ENCODE measurements at places on chromosomes 11 and 22.

- peak; percentile 75 for DNase-seq
Observed at GRCh38 chr11:2929950-2930703, 907 bp upstream of the PHLDA2 start.

DNA sequence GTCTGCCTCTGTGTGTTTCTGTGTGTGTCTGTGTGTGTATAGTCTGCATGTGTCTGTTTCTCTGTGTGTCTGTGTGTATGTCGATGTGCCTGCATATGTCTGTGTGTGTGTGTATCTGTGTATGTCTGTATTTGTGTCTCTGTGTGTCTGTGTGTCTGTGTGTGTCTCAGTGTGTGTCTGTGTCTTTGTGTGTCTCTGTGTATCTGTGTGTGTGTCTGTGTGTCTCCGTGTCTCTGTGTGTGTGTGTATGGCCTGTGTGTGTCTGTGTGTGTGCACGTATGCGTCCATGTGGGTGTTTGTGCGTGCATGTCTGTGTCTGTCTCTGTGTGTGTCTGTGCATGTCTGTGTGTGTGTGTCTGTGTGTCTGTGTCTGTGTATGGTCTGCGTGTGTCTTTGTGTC, 439 bp downstream of the SNX32 start:
- no peak for DNase-seq

- DNase-seq, result no peak
Observed at GRCh38 chr11:117849781-117850414, 25.4 kb upstream of the FXYD2 start.

- DNase-seq, result no peak
Observed at GRCh38 chr22:47203554-47203991, 441.1 kb downstream of the TBC1D22A start.

- DNase-seq, result no peak
Observed at GRCh38 chr11:5036669-5037068, 9.7 kb upstream of the OR52J3 start.

DNA sequence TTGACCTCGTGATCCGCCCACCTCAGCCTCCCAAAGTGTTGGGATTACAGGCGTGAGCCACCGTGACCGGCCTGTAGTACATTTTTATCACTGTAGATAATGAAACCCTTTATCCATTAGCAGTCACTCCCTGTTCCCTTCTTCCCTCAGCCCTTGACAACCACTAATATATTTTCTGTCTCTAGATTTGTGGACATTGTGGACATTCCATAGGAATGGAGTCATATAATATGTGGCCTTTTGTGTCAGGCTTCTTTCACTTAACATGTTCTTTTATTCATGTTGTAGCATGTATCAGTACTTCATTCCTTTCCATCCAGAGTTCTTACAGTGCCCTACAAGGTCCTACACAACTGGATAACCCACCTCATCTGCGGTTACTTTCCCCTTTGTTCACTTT, 30.5 kb downstream of the RRM1 start:
- DNase-seq, result peak; percentile 21

DNA sequence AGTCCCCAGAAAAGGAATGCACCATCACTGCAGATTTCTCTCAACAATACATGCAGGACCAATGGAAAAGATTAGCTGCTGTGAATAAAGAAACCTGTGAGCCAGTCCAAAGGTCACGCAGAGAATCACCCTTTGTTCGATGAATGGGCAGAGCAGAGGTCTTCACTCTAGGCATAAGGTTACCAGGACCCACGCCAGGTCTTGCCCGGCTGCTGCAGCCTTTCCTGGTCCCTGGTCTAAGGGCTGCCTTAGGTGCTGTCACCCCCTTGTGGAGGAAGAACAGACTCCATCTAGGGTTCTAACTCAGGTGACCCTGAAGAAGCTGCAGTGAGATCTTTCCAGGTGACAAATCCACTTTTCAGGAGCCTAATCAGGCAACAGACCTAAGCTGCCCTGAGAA, 29.0 kb upstream of the NAP1L4 start:
- DNase-seq, result peak; percentile 46

DNA sequence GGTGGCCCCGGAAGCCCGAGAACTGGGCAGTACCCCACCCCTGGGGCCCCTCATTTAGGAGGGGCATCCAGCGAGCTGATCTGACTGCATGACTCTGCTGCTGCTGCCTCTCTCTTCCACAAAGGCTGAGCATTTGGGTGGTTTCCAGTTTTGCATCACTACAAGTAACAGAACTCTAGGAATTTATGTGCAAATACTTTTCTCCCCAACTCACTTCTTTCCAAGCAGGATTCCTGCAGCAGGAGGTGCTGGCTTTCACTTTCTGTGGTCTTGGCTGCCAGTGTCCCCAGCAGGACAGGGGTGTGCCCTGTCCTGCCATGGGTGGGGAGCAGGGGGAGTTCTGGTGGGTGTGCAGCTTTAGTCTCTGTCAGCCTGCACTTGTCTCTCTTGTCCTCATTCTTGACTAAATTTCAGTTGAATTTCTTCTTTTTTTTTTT, 21.2 kb downstream of the UPB1 start:
- peak; percentile 65 for DNase-seq

GRCh38 chr11:107844041-107844440, 14.5 kb downstream of the SLC35F2 start:
- peak; percentile 23 for DNase-seq

DNA sequence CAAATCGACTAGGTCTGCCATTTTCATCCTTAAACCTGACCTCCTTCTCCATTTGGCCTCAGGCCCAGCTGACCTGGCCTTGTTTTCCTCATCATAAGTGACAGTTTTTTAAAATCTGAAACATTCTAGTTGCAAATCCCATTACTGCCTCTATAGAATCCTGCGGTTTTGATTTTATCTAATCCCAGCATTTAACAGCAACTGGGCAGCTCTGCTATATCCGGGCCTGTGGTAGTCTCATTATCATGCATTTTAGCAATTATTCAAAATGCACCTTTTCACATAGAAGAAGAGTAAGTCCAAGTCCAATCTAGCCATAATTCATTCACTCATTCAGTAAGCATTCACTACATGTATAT, 28.6 kb upstream of the BIRC3 start:
- no peak for DNase-seq

DNA sequence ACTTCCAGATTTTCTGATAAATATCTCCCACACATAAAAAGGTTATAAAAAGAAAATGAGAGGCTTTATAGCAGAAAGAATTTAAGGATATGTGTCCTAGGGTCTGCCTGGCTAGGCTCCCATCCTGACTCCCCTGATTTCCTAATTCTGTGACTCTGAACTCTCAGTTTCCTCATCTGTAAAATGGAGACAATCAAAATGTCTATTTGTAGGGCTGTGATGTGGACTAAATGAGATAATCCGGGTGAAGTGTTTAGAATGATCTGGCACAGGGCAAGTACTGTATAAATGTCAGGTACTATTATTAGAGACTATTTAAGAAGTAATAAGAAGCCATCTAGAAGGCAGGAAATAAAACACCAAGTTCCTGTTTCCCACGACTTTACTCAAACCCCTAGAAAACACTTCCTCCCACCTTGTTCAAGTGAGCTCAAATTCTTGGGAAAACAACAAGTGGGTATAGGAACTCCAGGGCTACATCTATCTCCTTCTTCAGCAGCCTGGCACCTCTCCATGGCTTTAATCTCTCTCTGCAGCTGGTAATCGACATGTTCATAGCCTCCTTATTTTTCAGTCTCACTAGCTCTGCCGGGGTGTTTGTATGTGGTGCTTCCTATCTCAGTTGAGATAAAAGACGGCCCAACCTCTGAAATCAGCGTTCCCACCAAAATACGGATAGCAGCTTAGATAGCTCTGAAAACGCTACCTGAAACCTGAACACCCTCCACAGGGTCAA, 6.7 kb downstream of the ASCC2 start:
- no peak for DNase-seq

DNA sequence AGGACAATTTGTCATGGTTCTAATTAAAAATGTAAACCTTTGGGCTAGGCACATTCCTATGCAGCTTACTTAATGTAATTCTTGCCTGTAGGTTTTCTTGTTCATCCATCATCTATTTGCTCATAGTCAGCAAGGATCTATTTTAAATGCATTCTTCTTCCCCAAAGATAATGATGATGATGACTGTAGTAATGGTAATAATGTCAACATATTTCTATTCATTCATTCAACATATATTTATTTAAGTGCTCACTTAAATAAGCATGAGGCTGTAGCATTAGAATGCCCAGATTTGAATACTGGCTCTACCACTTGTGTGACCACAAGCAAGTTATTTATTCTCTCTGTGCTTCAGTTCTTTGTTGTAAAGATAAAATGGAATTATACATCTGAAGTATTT, 169.6 kb upstream of the SYN3 start:
- no peak for DNase-seq

DNA sequence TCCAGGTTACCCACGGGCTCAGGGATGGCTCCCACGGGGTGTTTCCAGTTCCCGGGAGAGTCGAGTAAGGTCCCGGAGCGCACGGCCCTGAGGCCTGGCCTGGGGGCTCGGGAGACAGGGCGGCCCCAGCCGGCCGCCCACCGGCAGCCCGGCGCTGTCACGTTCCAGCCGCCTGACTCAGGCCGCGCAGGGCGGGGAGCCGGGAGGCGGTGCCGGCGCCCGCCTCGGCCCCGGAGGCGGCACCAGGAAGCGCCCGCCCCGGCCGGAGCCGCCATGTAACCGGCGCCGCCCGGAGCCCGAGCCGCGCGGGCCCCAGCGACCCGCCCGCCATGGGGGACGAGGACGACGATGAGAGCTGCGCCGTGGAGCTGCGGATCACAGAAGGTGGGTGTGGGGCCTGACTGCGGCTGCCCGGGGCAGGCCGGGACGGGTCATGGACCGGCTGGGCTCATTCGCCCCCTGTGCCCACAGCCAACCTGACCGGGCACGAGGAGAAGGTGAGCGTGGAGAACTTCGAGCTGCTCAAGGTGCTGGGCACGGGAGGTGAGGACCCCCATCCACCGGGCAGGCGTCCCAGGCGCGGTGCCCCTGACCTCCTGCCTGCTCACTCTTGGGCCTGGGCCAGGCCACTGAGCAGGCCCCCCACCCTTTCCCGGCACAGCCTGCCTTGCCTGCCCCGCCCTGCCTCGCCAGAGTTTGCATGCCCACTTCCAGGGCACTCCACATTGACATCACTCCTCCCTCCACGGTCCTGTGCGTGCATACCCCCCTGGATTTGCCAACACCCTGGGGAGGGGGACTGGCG, at the start of gene RPS6KA4:
Gene RPS6KA4 (plus strand): TSS at position 256 of the 805 bp plus-strand sequence. CDS start 74 bp downstream, at position 330.
- peak; percentile 40 for DNase-seq

- DNase-seq, result no peak
Observed at GRCh38 chr11:4577761-4578160, 3.8 kb upstream of the OR52I2 start.

GRCh38 chr22:17954860-17955587, 69.3 kb downstream of the MICAL3 start:
- DNase-seq, result no peak

- no peak for DNase-seq
Observed at GRCh38 chr22:23791738-23792645, 5.2 kb downstream of the SMARCB1 start.

DNA sequence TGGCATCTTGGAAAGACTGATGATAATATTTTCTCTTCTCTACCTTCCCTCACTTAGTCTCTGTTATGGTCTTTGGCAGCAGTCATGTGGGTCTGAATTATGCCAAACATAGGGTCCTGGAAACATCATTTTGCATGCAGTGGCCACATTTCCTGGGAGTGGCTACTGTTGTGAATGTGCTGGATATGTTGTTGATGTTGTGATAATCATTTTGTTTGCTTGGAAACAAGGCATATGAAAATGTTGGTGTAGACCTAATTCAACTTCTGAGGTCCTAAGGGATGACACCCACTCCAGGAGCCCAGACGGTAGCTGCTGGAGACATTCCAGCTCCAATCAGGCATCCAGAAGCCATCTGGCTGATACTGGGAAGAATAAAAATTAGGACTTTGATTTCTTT, 109.7 kb downstream of the DCDC1 start:
- no peak for DNase-seq

GRCh38 chr11:2812371-2812991, 73.1 kb downstream of the CDKN1C start:
- no peak for DNase-seq

GRCh38 chr11:9112075-9112474, 20.7 kb upstream of the SCUBE2 start:
- DNase-seq, result no peak

DNA sequence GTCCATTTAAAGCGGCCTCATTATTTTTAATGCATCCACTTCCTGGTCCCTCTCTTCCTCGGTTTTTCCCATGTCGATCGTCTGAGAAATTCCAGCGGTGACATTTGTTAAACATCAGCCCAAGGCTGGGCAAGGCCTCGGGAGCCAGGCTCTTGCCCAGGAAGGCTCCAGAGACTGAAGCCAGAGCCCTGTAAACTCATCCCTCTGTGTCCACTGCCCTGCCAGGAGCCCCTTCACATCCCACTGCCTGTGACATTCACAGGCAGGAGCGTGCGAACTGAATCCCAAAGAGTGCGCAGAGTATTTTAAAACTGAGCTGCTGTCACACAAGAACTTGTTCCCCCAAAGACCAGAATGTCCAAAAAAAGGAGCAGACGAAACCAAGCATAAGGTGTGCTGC, 56.5 kb upstream of the ANO1 start:
- no peak for DNase-seq

DNA sequence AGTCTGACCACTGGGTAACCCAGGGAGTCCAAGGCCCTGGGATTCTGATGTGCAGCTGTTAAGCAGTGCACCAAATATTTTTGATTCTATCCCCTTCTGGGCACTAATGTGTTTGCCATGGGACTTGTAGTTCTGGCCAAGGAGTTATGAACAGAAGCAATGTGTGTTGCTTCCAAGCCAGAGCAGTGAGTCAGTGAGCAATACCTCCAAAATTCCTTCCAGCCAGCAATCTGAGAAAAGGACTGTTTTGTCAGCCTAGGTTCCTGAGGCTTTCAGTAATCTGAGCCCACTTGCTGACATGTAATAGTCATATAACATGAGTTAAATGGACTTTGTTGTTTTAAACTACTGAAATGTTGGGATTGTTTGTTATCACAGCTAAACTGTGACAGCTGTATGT, 311.4 kb downstream of the NELL1 start:
- DNase-seq, result no peak

DNA sequence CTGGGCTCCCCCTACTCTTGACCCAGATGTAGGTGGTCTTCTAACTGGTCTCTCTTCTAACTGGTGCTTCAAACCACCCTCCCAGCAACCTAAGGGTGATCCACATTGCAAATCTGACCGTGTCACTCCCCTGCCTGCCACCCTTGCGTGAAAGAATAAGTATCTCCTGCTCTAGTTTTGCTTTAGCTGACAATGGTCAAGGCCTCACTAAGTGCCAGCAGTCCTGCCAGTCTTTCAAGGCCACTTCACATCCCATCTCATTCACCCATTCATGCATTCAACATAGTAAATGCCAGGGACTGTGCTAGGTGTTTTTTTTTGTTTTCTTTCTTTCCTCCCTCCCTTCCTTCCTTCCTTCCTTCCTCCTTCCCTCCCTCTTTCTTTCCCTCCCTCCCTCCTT, 2.3 kb upstream of the KCTD17 start:
- DNase-seq, result no peak

DNA sequence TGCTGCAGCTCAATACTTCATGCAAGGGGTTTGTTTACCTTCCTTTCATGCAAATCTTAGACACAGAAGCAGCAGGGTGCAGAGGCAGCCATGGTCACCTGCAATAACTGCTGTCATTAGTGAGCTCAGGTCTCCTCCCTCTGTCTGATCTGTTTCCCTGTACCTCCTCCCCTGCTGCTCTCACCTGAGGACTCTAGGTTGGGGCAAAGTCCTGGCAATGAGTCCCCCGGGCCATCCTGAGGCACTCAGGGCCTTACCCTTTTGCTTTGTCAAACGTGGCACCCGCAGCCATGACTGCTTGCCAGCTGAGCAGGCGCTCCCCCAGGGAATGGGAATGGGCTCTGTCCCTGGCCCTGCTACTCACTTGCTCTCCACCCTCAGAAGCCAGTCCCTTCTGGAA, 3.9 kb downstream of the LRRC10B start:
- no peak for DNase-seq

- no peak for DNase-seq
Observed at GRCh38 chr11:132131961-132132360, 761.5 kb downstream of the NTM start.

- DNase-seq, result no peak
Observed at GRCh38 chr22:37824674-37825641, 1.8 kb downstream of the GALR3 start.

Data from A172 (cell line).